ENCODE measurements at places on chromosomes 13 and 19. TPM values are rescaled to one million over a fixed set of nuclear protein-coding genes. Genes with fewer than 3 reads are reported as not detected.

Gene KLK4
- polyA plus RNA-seq: not detected

Gene SERP2
- 11.0 TPM for polyA plus RNA-seq

Gene ZNF709
- 0.63 TPM for polyA plus RNA-seq

Gene DHDH
- 0.93 TPM for polyA plus RNA-seq

Gene CRTC1
- polyA plus RNA-seq: 4.6 TPM

Gene COX7A1
- polyA plus RNA-seq: 43.4 TPM

Gene ZNF211
- 9.8 TPM for polyA plus RNA-seq

Gene MPHOSPH8
- polyA plus RNA-seq: 51.3 TPM

Gene TINCR
- polyA plus RNA-seq: 14.2 TPM

Gene SIGLEC8
- polyA plus RNA-seq: 1.1 TPM

Gene OR10H5
- polyA plus RNA-seq: not detected

Gene SMIM44
- 2.7 TPM for polyA plus RNA-seq

Gene SYNE4
- polyA plus RNA-seq: 3.5 TPM

Gene SETDB2
- 3.4 TPM for polyA plus RNA-seq

Gene ACP4
- not detected for polyA plus RNA-seq

Gene COMP
- 4.1 TPM for polyA plus RNA-seq

Gene LRG1
- polyA plus RNA-seq: 23.3 TPM

Gene TGFB1
- 15.4 TPM for polyA plus RNA-seq

Gene PVR
- polyA plus RNA-seq: 15.8 TPM

Gene INSL3
- polyA plus RNA-seq: not detected

Gene SIGLEC10
- 1.7 TPM for polyA plus RNA-seq

Gene AP1M2
- polyA plus RNA-seq: 112 TPM

Gene LAIR1
- 4.1 TPM for polyA plus RNA-seq

Gene OR7D2
- polyA plus RNA-seq: not detected

Gene HOOK2
- polyA plus RNA-seq: 30.1 TPM

Gene NUP58
- polyA plus RNA-seq: 11.9 TPM

Gene CIRBP
- polyA plus RNA-seq: 307 TPM

Gene NLRP5
- polyA plus RNA-seq: not detected

Gene DMWD
- 17.4 TPM for polyA plus RNA-seq

Gene CRX
- not detected for polyA plus RNA-seq

Gene ZNF667
- polyA plus RNA-seq: 2.5 TPM

Gene EID2B
- polyA plus RNA-seq: 1.9 TPM

Gene ERCC2
- 10.5 TPM for polyA plus RNA-seq

Gene PSG3
- polyA plus RNA-seq: not detected

Gene KIR2DL1
- polyA plus RNA-seq: not detected

Gene PALM3
- polyA plus RNA-seq: 20.7 TPM

Gene ZNF382
- 1.3 TPM for polyA plus RNA-seq

Gene DMKN
- 83.6 TPM for polyA plus RNA-seq

Gene GPR12
- 0.05 TPM for polyA plus RNA-seq

Gene CDC37
- polyA plus RNA-seq: 164 TPM

Gene BRSK1
- 5.0 TPM for polyA plus RNA-seq

Gene ZNF587
- 4.4 TPM for polyA plus RNA-seq

Gene C19orf67
- not detected for polyA plus RNA-seq

All from stomach (tissue), 19 donors.